ENCODE measurements at places on chromosomes 7 and 10.

DNA sequence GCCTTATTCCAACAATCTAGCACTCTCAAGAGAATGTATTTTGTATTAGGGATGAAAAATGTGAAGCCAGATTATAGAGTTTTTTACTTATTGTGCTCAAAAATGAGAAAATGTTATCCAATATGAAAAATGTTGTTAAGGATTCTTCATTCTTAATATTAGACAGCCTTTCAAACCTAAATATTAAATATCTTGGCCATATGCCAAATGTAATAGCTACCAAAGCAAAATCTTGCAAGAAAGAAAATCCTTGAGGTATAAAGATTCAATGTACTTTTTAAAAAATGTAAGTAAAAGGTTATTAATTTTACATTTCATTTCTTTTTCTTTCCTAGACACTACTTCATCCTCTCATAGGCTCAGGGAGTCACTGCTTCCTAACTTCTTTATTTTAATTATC is 33.4 kb downstream of the MET start:
- peaks cover 22% of the 10 kb centered on the region for H3K27me3 ChIP-seq
- no peak overlapping the region for H3K27ac ChIP-seq
- no peaks in the 10 kb centered on the region for H3K36me3 ChIP-seq
- no peaks in the 10 kb centered on the region for H3K4me1 ChIP-seq
- no peak for DNase-seq

- no peak for DNase-seq
- no peaks in the 10 kb centered on the region for H3K27me3 ChIP-seq
- no peaks in the 10 kb centered on the region for H3K4me1 ChIP-seq
- H3K4me3 ChIP-seq = no peak overlapping the region
- no peaks in the 10 kb centered on the region for H3K36me3 ChIP-seq
These were observed 61.3 kb downstream of the CACNA2D1 start for GRCh38 chr7:82382276-82382675.

- no peak overlapping the region for H3K4me3 ChIP-seq
- no peaks in the 10 kb centered on the region for H3K36me3 ChIP-seq
- H3K27ac ChIP-seq = no peak overlapping the region
- H3K27me3 ChIP-seq = no peaks in the 10 kb centered on the region
These were observed 38.4 kb downstream of the ANK3 start for GRCh38 chr10:60351191-60351853.

- no peak overlapping the region for H3K4me3 ChIP-seq
- no peaks in the 10 kb centered on the region for H3K4me1 ChIP-seq
- DNase-seq = no peak
- peaks cover 2% of the 10 kb centered on the region for H3K36me3 ChIP-seq
- H3K27ac ChIP-seq = no peak overlapping the region
These were observed 42.4 kb upstream of the LMTK2 start for GRCh38 chr7:98064233-98064632.

DNA sequence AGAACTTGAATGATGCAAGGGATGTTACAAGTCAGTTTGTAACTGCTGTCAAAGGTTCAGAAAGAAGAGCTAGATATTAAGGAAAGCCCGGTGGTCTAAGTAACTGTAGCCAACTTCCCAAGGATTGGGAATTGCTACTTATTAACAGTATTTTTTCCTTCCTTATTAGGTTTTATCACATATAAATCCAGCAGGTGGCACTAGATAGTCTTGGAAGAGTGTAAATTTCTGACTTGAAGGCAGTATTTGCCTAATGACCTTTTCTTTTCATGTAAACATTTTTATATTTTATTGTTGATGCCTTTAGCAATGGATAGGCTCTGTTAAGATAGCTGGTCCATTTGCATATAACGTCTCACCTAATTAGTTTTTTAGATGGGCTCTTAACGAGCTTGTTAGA is 51.2 kb downstream of the ANLN start:
- no peaks in the 10 kb centered on the region for H3K4me1 ChIP-seq

DNA sequence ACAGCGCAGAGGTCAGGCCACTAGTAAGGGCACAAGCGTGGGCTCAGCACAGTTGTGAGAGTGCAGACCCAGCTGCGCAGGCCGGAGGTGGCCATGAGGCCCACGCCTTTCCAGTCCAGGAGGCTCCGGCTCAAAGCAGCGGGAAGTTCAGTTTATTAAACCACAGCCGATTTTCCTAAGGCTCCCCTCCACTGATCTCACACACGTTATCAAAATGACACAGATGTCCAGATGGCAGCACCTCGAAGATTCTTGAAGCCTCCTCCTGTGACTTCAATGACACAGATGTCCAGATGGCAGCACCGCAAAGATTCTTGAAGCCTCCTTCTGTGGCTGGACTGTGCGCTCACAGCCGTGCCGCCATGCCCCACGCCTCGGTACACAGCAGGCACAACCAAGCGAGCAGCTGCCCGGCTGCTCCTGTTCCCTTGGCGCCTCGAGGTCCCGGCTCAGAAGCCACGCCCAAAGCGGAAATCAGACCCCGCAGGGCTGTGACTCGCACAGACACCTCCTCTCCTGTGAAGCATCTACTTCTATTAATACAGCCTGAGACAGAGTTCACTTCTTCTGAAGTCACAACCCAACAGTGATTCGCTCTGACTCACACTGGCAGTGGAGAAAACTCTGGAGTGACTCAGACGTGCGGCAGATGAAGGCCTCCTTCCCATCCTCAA is 122.7 kb downstream of the MAD1L1 start:
- H3K27me3 ChIP-seq = no peaks in the 10 kb centered on the region
- H3K27ac ChIP-seq = peak overlapping the region; percentile 83
- DNase-seq = no peak
- peaks cover 6% of the 10 kb centered on the region for H3K36me3 ChIP-seq
- H3K4me3 ChIP-seq = peak overlapping the region; percentile 81

GRCh38 chr7:27198138-27198841 is 1.6 kb downstream of the HOXA13 start:
- H3K27me3 ChIP-seq = peaks cover 100% of the 10 kb centered on the region
- peak overlapping the region; percentile 74 for H3K4me3 ChIP-seq
- peaks cover 37% of the 10 kb centered on the region for H3K4me1 ChIP-seq
- no peak for DNase-seq

GRCh38 chr10:80281292-80281691 is 8.2 kb downstream of the MAT1A start:
- no peak overlapping the region for H3K27ac ChIP-seq
- H3K4me3 ChIP-seq = no peak overlapping the region
- peaks cover 10% of the 10 kb centered on the region for H3K27me3 ChIP-seq
- DNase-seq = no peak

DNA sequence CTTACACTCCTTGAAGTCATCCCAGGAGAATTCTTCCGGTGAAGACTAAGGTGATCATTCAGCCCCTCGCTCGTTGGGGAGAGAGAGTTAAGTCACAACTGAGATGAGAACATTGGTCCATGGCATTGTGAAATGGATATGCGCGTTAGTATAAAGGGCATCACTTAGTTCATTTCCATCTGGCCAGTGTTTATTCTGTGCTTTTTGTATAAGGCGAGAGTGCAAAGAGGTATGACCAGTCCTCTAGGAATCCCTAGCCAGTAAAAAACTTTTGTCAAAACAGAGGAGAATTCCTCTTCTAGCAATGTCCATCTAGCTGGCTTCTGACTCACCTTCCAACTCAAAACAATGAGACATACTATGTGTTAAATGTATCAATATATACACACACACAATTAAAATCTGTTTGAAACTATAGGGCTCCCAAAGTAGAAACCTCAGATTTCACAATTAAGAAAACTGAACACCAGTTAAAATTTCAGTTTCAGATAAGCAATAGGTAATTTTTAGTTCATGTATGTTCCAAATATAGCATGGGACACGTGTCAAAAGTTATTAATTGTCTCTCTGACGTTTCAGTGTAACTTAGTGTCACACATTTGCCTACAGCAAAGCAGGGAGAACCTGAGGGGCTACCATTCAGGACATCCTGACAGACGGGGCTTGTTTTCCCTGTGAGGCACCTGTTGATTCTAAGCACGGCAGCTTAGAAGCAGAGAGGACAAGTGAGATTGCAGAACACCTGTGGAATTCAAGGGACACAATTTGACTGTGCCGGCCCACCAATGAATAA is 158.9 kb downstream of the KLF6 start:
- no peaks in the 10 kb centered on the region for H3K36me3 ChIP-seq
- no peak overlapping the region for H3K27ac ChIP-seq
- H3K4me1 ChIP-seq = peaks cover 13% of the 10 kb centered on the region
- DNase-seq = no peak

GRCh38 chr7:43756368-43757072 is 2.0 kb upstream of the BLVRA start:
- H3K27ac ChIP-seq = peak overlapping the region; percentile 18
- H3K27me3 ChIP-seq = no peaks in the 10 kb centered on the region
- H3K4me1 ChIP-seq = peaks cover 22% of the 10 kb centered on the region
- H3K36me3 ChIP-seq = peaks cover 3% of the 10 kb centered on the region
- peak overlapping the region; percentile 82 for H3K4me3 ChIP-seq

DNA sequence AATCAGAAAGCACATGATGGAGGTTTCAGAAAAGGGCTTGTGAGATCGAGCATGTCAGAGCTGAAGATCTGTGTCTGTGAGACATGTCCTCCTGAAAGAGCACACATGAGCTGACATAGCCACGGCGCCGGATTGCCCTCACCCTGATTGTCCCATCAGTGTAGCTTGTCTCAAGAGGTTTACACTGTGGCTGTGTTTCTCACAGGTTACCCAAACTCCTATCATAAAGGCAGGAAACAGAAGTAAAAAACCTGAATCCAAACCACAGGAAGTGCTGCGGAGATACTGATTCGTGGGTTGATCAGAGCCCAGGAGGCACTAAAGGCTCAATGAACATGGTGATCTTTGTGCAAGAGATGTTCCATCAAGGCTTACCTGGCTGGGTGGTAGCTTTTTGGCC is 3.9 kb upstream of the ATP6V0E2 start:
- no peaks in the 10 kb centered on the region for H3K27me3 ChIP-seq
- H3K4me1 ChIP-seq = peaks cover 60% of the 10 kb centered on the region
- DNase-seq = peak; percentile 56

DNA sequence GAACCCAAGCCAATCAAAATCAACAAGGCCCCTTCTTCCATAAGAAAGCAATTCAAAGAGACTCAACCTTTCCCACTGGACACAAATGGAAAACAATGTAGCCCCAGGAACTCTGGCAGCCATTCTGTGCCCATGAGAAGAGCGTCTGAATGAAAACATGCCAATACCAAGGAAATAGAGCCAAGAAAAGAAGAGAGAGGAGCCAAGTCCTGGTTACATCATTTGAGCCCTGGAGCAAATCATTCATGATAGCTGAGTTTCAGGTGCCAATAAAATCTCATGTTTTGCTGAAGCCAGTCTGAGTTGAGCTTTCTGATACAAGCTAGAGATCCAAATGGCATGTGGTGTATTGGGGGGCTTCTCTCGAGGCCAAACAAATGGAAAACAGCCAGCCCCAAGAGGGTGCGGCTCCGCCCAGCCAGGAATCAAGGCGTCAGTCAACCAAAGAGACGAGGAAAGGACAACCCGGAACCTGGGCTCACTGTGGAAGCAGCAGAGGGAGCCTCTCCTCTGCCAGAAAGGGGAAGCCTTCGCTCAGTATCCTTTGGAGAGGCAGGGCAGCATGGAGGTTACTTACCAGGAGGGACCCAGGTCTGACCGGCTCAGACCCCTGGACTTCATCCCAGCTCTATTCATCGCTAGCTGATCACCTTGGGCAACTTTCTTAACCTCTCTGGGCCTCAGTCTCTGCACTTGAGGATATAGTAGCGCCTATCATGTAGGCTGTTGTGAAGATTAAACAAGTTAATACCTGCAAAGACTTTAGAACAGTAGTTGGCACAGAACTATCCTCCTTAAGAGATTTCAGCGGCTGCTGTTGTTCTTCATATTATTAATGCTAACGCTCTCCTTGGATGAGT is 61.8 kb downstream of the OAT start:
- H3K27me3 ChIP-seq = peaks cover 28% of the 10 kb centered on the region
- peaks cover 9% of the 10 kb centered on the region for H3K4me1 ChIP-seq
- H3K27ac ChIP-seq = no peak overlapping the region
- no peak for DNase-seq
- no peak overlapping the region for H3K4me3 ChIP-seq
- H3K36me3 ChIP-seq = peaks cover 2% of the 10 kb centered on the region

- H3K4me1 ChIP-seq = no peaks in the 10 kb centered on the region
- no peak for DNase-seq
- H3K36me3 ChIP-seq = no peaks in the 10 kb centered on the region
- no peak overlapping the region for H3K27ac ChIP-seq
- H3K27me3 ChIP-seq = no peaks in the 10 kb centered on the region
These were observed 237.5 kb upstream of the GNAI1 start for GRCh38 chr7:79897166-79897565.

DNA sequence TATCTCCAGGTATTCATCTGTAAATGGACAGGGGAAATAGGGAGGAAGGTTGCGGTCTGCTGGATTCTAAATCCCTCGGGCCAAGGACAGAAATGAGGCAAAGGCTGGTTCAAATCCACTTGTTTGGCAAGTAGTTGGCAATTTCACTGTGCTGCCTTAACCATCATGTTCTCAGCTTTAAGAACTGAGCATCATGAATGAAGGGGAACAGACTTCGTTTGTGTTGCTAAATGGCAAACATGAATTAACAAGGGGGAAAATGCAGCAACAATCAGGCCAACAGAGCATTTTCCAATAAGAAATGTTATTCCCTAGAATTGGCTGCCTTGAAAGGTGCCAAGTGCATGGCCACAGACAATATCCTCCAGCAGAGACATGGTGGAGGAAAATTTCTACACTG is 36.9 kb downstream of the PARD3 start:
- no peak overlapping the region for H3K27ac ChIP-seq
- no peaks in the 10 kb centered on the region for H3K36me3 ChIP-seq
- DNase-seq = no peak
- H3K4me1 ChIP-seq = peaks cover 2% of the 10 kb centered on the region

GRCh38 chr10:101578803-101579515 is 9.1 kb downstream of the POLL start:
- no peaks in the 10 kb centered on the region for H3K27me3 ChIP-seq
- peaks cover 6% of the 10 kb centered on the region for H3K36me3 ChIP-seq
- no peak for DNase-seq
- no peaks in the 10 kb centered on the region for H3K4me1 ChIP-seq

DNA sequence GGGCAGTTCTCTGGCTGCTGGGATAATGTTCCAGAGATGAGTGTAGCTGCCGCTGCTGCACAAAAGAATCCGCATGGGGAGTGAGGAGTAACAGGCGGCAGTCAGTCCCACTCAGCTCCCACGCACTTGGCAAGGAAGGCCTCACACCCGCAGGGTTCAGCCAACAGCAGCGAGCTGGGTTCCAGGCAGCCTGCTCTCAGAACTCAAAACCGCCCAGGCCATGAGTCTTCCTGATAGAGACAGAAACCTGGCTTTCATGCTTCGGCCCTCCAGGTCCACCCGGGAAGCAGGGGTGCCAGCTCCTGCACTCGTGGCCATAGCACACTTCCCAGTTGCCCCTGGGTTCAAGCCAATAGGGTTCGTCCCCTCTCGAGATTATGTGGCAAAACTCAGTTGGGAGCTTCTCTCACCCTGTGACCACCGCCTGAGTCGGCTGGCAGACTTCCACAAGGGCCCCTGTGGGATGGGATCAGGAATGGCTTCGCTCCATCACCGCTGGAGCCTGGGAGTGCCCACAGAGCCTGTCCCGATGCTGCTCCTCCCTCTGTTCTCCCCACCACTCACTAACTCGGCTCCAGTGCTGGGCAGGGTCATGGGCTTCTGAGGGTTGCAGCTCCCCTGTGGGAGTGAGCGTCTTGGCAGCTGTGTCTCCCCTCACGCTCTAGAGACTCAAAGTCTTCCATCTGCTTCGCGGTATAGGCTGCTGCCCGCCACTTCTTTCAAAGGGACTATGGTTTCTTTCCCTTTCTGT is 20.6 kb downstream of the CLRN3 start:
- H3K4me3 ChIP-seq = no peak overlapping the region
- H3K36me3 ChIP-seq = no peaks in the 10 kb centered on the region
- H3K27me3 ChIP-seq = peaks cover 87% of the 10 kb centered on the region
- H3K27ac ChIP-seq = no peak overlapping the region
- no peaks in the 10 kb centered on the region for H3K4me1 ChIP-seq
- no peak for DNase-seq

Measured in effector memory CD8-positive, alpha-beta T cell (primary cell).